ENCODE measurements at places on chromosomes 11 and 22.
A peak's percentile ranks its signal among the peaks of the same experiment; 100 is the strongest.

DNA sequence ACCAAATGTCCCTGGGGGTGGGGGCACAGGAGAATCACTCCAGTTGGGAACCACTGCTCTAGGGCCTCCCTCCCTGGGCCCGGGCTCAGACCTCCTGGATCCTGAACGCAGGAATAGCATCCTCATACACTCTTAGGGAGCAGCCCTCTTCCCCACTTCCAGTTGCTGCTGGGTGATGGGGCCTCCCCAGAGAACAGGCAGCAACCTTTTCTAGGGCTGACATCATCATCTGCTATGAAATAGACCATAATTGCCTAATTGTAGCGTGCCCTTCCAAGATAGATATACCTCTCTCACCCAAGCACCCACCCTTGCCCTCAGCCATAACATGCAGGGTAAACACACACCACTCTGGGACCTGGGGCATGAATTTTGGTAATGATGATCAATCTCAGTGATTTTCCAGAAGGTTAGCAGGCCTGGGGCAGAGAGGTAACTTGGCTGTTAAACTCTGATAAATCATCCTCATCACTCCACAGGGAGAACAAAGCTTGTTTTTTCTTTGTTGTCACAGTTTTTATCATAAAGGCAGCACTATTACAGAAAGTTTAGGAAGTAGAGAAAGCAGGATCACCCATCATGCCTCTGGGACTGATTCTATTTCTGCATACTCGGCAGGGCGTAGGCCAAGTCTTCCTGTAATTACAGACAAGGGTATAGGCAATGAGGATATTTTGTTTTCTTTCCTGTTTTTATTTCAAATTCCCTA, 88.3 kb upstream of the PRDM11 start:
- no peak overlapping the region for H3K4me3 ChIP-seq
- H3K27me3 ChIP-seq, result no peaks in the 10 kb centered on the region
- no peak overlapping the region for H3K27ac ChIP-seq
- H3K36me3 ChIP-seq, result no peaks in the 10 kb centered on the region
- no peaks in the 10 kb centered on the region for H3K4me1 ChIP-seq

GRCh38 chr11:15118431-15118830, 3.7 kb downstream of the INSC start:
- H3K4me3 ChIP-seq, result no peak overlapping the region
- no peaks in the 10 kb centered on the region for H3K36me3 ChIP-seq
- H3K27ac ChIP-seq, result no peak overlapping the region
- no peak for DNase-seq

DNA sequence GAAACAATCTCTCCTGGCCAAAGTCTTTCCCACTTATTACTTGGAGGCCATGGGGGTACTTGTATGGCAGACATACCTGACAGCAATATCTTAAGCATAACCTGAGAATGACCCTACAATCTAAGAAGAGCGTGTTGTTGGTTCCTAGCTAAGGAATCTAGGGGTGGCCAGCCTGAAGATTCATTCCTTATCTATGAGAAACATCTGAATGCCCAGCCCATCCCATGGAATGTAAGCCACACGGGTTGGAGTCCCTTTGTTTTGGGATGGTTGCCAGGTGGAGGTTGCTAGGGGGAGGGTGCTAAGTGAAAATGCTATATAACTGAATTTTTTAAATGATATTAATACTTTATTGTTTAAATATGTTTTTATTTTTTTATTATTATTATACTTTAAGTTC, 725.0 kb downstream of the ETS1 start:
- no peak overlapping the region for H3K4me3 ChIP-seq
- H3K27ac ChIP-seq, result no peak overlapping the region
- H3K4me1 ChIP-seq, result no peaks in the 10 kb centered on the region

- no peaks in the 10 kb centered on the region for H3K4me1 ChIP-seq
- H3K4me3 ChIP-seq, result no peak overlapping the region
- no peaks in the 10 kb centered on the region for H3K36me3 ChIP-seq
- no peak overlapping the region for H3K27ac ChIP-seq
These were observed 30.9 kb downstream of the C11orf58 start for GRCh38 chr11:16769386-16769785.

DNA sequence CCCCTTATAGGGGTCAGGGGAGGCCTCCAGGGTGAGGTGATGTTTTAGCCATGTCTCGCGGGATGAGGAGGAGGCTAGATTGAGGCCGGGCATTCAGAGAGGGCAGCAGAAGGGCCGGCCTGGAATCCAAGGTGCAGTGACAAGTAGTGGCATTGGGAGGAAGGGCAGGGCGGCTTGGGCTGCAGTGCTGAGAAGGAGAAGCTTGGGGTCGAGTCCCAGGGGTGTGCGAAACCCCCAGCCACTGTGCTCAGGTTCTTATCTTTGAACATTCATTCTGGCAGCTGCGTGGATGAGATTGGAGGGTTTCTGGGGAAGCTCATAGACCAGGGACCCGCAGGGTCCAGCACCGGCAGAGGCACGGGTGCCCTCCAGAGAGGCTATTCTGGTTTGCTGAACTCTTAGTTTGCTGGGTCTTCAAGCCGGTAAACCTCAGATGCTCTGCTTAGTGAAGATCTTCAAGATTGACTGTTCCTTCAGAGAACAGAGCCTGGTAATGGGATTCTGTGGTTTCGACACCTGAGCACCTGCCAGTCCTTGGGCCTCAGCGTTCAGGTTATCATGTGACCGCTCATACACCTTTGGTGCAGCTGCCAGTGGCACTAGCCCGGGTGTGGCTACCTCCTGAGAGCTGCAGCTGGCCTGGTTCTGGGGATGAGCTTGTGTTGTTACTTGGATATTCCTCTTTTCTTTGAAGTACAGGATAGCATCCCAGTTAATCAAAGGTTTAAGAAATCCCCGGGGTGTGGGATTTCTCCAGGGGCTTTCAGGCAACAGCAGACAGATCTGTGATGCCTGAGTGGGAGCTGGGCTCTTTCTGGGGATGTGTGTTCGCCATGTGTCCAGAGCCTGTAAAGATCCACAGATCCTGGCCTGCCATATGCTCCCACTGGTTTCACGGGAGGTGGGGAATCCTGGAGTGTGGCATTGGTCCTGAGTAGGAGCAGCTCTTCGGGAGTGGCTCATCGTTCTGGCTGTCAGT, 152.8 kb downstream of the TBC1D22A start:
- H3K4me3 ChIP-seq, result no peak overlapping the region
- no peaks in the 10 kb centered on the region for H3K27me3 ChIP-seq
- no peaks in the 10 kb centered on the region for H3K4me1 ChIP-seq
- H3K36me3 ChIP-seq, result no peaks in the 10 kb centered on the region
- H3K27ac ChIP-seq, result no peak overlapping the region

GRCh38 chr11:62394825-62395538, 23.9 kb upstream of the SCGB1A1 start:
- peaks cover 5% of the 10 kb centered on the region for H3K4me1 ChIP-seq
- no peak overlapping the region for H3K27ac ChIP-seq
- no peaks in the 10 kb centered on the region for H3K36me3 ChIP-seq
- H3K4me3 ChIP-seq, result no peak overlapping the region
- DNase-seq, result peak; percentile 50
- H3K27me3 ChIP-seq, result no peaks in the 10 kb centered on the region

GRCh38 chr11:126857860-126858808, 142.4 kb downstream of the KIRREL3 start:
- H3K4me3 ChIP-seq, result no peak overlapping the region
- no peaks in the 10 kb centered on the region for H3K27me3 ChIP-seq
- H3K36me3 ChIP-seq, result no peaks in the 10 kb centered on the region
